ENCODE measurements at places on chromosomes 1 and 21.

DNA sequence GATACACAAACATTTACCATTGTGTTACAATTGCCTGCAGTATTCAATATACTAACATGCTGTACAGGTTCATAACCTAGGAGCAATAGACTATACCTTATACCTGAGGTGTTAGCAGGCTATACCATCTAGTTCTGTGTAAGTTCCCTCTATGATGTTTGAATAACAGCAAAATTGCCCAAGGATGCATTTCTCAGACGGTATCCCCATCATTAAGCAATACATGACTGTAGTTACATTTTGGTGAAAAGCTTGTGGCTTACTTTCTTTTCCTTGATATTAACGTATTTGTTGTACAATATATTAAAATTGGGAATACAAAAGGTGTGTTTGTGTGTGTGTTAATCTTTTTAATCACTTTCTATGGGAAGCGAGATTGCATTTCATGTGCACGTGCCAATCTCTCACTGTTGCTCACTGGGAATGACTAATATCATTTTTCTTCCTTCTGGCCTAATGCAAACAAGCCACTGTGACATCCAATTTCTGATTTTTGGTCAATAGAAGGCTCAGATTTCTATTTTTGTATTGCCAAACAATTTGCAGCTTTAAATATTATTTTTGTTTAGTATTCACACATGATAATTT lies 36.7 kb upstream of the WLS start:
- no peak for DNase-seq

GRCh38 chr1:51168266-51168845 lies 66.3 kb downstream of the C1orf185 start:
- DNase-seq, result no peak

DNA sequence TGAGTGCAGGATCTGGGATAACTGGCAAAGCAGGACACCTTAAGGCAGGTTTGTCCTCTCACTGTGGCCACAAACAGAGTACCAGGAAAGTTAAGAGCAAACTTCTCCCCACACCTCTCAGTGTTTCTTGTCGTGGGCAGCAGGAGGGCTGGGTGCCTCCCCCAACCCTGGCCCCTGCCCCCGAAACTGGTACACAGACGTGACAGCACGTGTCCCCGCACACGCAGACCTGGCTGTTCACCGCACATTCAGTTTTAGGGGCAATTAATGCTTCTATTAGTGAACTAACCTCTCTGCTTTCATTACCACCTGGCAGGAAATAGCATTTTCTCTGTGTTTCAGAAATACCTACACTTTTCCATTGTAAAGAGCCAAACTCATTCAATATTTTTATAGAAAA lies 32.9 kb upstream of the RIPK4 start:
- DNase-seq, result no peak

- peak; percentile 78 for DNase-seq
These were observed 179.9 kb downstream of the COL24A1 start for GRCh38 chr1:85976516-85977205.

All from NCI-H345 (cell line).